ENCODE measurements at places on chromosomes 6 and 20.

DNA sequence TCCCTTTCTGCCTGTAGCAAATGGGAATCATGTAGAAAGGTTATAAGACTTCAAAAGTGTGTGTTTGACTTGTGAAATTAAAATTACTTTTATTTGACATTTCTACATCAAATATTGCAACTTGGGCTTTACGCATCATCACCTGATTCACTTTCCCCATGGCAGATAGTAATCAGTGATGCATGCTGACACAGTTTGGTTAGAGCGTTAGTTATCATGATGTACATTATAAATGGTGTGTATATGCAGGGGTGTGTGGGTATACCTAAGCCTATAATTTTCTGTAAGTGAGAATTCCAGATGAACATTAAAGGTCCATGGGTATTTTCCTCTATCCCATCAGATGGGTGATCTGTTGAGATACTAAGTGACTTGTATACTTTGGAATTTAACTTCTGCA is 141.5 kb downstream of the KLHL32 start:
- DNase-seq = no peak

GRCh38 chr6:22322103-22323030 is 25.5 kb upstream of the PRL start:
- DNase-seq = no peak

GRCh38 chr20:62141397-62142251 is 1.6 kb downstream of the PSMA7 start:
- DNase-seq = no peak

DNA sequence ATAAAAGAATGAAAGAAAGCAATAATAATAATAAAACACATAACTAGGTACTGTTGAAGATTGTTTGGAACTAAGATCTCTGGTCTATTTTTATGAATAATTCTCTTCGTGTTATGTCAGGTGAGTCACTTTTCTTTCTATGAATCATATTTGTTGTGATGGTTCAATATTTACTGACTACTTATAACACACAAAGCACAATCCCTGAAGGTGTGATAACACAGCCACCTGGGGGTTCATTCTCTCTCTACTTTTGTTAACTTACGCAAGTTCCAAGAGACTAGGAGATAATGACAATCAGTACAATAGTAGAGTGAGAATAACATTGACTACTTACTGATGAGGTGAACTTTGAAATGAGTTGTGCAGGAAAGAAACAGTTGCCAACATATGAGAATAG is 149.9 kb downstream of the IBTK start:
- DNase-seq = no peak

DNA sequence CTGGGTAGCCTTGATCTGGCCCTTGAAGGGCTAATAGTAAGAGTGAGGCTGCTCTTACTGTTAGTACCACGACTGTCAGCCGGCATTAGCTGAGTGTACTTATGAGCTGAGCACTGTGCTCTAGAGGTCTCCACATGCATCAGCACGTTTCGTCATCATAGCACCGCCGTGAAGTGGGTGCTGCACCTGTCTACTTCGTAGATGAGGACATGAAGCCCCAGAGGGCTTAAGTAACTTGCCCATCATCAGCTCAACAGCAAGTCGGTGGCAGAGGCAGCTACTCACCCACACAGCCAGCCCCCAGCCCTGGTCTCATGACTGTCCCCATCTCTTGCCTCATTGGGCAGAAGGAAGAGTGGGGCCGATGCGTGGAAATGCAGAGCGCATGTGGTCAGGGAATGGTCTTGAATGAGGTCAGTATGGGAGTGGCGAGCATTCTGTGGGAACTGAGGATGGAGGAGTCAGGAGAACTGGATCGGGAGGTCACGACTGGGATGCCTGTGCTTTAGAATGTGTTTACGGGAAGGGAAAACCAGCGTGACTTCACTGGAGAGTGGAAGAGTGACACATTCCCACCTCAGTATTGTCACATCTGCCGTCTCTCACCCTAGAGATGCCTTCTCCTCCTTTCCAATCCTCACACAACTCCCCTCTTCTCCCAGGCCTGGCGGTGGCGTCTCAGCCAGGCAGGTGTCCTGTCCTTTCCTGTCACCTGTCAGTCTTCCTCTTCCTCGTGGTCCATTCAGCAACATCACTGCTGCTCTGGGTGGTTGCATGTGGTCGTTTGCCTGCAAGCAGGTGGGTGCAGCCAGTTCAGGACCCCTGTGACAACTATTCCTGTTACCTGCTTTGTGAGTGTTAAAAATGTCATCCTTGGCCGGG is 6.0 kb downstream of the SYTL3 start:
- DNase-seq = no peak

- DNase-seq = no peak
Observed at GRCh38 chr6:147037881-147038280, 166.3 kb upstream of the STXBP5 start.

GRCh38 chr20:54131675-54132611 is 41.8 kb downstream of the CYP24A1 start:
- no peak for DNase-seq

DNA sequence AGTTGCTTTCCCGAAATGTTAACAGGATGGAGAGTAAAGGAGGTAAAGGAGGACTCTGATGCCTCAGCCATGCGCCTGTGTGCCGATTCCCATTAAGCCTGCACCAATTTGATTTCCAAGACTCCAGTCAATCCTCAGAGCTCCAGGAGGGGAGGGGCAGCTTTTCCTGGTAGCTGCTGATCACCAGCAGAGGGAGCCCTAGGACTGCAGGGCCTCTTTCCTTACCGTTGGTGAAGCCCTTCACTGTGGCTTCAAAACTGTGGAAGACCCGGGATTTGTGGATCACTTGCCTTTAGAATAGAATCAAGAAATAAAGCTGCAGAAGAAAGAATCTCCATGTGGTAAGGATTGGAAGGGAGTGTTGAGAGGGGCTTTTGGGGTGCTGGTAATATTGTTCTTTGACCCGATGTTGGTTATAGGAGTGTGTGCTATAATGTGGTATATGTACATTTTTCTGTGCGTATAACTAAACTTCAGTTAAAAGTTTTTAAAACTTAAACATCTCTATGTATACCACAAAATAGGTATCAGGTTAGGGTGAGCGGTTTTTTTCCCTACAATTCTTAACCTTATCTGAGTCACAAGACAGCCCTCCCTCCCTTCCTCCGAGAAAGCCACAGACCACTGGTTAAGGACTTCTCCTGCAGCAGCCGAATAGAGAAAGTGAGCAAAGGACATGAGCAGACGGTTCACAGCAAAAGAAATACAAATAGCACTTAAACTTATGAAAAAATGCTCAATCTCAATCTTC is 6.9 kb upstream of the OSER1 start:
- peak; percentile 8 for DNase-seq

DNA sequence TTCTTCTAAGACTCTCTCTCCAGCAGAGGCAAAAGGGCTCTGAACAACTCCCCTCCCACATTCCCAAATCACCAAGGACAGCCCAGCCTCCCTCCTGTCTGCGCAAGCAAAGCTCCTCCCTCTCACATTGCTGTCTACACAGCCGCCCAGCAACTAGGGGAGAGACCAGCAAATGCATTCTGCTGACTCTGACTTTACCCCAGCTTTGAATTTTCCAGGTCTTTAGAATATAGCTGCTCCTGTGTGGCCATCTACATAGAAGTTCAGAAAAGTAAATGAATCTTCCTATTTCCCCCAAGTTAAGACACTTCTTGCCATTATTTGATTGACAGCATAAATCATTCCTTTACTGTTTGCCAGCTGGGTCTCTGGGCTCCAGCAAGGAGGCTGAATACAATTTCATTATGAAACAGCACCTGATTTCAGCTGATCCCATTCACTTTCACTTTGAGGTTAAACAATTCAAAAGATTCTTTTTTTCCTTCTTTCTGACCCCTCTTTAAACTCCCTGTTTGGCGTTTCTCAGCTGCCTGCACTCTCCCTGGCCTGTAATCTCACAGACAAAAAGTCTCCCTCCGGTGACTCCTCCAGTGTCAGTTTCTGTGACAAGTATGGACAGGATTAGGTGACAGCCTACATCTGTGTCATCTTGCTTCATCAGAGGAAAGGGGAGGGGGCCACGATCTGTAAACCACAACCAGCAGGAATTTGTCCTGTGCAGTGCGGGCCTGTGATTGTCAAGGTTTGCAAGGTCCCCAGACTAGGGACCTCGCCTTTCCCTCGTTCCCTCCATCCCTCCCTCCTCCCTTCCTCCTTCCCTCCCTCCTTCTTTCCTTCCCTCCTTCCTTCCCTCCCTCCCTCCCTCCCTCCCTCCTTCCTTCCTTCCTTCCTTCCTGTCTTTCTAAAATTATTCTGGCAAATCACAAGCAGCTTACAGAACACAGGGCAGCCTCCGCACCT is 205.6 kb upstream of the RIN2 start:
- DNase-seq = no peak

DNA sequence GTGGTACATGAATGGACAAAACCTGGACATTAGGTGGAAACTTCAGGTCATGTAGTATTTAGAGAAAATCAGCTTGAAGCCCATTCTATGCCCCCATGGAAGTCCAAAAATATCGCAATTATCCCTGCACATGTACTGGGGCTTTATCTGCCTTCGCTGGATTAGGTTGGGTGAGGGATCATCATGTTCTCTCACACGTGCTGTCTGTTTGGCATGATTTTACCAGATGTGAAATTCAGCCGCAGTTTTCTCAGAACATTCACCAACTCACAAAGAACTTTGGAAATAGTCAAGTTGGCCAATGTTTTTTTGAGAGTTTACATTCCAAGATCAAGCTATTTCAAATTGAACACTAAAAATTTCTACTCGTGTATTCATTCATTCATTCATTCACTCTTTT is 459.8 kb upstream of the CITED2 start:
- DNase-seq = no peak

DNA sequence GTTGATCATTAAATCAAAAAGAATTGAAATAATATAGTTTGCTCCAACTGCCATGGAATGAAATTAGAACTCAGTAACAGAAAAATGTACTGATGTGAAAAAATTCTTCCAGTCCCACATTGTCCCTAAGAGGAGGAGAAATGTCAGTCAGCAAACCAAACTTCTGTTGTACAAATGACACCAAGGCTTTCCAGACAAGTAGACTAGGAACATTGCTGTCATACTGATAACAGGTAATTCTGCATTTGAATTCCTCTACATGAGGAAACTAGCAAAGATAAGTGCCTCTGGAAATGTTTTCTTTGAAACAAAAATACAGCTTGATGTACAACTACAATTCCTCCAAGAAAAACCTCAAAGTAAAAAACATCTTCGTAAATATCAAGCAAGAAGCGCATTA is 90.2 kb downstream of the HIVEP1 start:
- DNase-seq = no peak

DNA sequence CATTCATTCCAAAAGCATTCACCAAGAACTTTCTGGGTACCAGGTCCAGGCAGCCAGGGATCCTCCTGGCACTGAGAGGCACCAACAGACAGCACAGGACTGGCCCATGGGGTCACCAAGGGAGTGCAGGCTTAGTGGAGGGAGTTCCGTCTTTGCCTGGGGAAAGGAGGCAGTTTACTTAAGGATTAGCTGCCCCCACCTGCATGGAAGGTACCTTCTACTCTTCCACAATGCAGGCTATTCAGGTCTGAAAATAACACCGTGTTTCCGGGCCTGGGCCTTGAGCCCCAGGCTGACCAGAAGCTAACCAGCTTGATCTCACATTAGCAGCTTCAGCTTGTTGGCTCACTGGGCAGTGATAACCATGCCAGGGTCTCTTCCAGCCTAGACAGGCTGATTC is 199.4 kb downstream of the FOXA2 start:
- no peak for DNase-seq

DNA sequence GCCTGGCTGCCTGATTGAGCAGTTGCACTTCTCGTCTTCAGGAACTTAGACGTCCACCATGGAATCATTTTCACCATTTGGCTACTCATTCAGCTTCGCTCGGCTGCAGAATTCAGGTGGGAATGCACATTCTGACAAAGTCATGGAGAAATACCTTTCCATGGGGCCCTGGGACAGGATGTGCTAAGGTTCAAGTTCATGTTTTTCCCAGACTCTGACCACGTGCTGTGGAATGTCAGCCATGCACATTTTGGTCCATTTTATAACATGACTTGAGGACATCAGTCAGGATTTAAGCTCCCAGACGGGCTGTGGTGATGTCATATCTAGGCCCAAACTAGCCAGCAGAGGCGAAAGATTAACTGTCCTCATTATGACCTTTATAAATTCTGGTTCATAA is 205.3 kb downstream of the TBXT start:
- DNase-seq = no peak

DNA sequence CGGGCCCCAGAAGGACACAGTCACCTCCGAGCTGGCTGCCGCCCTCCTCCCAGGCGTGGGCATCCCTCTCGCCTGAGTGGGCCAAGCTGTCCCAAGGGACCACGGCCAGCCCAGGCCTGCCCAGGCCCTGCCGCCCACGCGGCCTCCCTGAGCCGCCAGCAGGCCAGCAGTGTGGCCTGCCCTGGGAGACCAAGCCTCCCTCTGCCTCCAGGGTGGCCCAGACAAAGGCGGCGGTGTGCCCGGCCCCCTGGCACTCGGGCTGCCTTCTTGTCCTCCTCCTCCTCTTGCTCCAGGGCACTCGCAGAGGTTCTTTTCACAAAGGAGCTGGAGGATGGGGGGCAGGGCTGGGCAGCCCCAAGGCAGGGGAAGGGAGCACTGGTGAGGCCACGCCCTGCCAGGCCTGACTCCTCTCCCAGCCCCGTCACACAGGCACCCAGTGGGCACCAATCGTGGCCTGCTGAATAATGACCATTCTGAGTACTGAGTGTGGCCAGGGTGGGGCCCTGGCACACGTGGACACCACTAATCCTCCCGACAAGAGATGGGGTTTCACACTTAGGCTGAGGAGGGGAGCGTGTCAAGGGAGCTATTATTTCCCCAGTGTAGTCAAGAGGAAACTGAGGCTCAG is 25.3 kb downstream of the NOL4L start:
- no peak for DNase-seq

- DNase-seq = no peak
Observed at GRCh38 chr20:4810426-4811019, 88.8 kb downstream of the PRND start.

GRCh38 chr6:166456395-166457156 is 73.8 kb upstream of the MPC1 start:
- no peak for DNase-seq

DNA sequence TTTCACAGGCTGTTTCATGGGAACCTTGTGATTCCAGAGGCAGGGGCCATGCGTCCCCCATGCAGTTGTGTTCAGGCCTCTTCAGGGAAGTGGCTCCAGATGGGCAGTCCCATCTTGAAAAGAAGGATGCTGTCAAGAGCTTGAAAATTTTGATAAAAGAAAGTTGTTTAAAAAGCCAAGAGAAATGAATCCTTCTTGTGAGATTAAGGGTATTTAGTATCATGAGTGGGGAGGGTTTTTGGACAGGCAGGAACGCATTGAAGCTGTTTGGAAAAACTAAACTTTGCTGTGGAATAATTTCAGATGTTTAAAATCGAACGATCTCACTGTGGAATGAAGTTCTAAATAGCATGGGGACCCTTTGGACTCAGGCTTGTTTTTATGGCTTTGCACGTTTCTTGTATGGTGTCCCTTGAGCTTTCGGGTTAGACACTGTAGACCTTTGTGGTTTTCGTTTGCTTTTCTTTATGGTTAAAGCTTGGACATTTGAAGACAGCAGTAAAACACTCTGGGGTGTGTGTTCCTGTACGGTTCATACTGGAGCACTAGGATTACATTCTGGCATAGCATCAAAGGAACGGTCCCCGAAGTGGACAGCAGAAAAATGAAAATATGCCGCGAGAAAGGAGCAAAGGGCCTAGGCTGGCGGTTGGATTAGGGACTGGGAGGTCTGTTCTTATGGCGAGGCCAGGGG is 18.2 kb downstream of the KIF25 start:
- DNase-seq = no peak

GRCh38 chr6:26358511-26358981 is 6.5 kb upstream of the BTN3A2 start:
- no peak for DNase-seq

GRCh38 chr20:13432126-13432525 is 206.6 kb downstream of the TASP1 start:
- no peak for DNase-seq

- DNase-seq = no peak
Observed at GRCh38 chr20:46040902-46041535, 12.0 kb downstream of the SLC12A5 start.

Data from fibroblast of skin of left biceps (primary cell).